ENCODE measurements at places on chromosomes 13 and 19.
A peak's percentile ranks its signal among the peaks of the same experiment; 100 is the strongest.

- no peak for DNase-seq
- H3K27me3 ChIP-seq: peaks cover 15% of the 10 kb centered on the region
- no peak overlapping the region for H3K4me3 ChIP-seq
- H3K36me3 ChIP-seq: peaks cover 3% of the 10 kb centered on the region
- H3K27ac ChIP-seq: no peak overlapping the region
Observed at GRCh38 chr19:17536955-17537354, 18.5 kb upstream of the COLGALT1 start.

DNA sequence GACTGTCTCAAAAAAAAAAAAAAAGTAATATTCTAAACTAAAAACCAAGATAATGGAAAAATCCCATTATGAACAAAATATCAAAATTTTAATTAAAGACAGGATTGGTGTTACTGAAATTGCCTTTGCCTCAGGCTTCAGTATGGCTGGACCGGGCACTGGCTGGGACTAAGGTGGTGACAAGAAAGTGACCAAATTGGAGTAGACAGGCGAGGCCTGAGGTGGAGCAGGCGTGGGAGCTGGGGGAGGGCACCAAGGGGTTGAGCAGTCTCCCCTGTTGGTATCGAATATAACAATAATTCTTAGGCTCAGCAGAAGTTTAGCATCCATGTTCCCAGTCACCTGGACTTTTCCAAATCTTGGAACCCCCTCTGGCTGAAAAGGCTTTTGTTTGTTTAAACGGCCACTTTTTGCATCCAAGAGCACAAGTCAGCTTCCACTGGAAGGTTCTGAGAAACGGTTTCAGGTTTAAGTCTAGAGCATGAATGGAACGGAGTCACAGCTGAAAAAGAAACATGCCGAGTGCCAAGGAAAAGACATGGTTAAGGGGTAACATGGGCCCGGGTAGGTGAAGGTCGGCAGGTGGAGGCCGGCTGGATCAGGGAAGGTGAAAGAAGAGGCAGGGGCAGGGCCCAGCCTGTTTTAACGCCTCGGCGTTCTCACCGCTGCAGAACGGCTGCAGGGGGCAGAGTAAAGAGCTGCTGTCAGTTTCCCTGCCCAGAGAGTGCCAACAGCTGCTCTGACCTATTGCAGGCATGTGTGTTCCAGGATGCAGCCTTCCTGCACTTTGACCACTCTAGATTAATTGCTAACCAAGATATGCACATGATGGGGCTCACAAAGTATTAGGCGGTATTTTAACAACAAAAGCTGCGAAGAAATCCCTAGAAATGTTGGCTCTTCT lies 104.4 kb downstream of the TM9SF2 start:
- peaks cover 27% of the 10 kb centered on the region for H3K4me1 ChIP-seq
- H3K27ac ChIP-seq: peak overlapping the region; percentile 57
- peak overlapping the region; percentile 85 for H3K4me3 ChIP-seq
- peak; percentile 46 for DNase-seq
- H3K27me3 ChIP-seq: peaks cover 18% of the 10 kb centered on the region

GRCh38 chr13:110971486-110971885 lies 56.6 kb upstream of the ANKRD10 start:
- no peak for DNase-seq
- H3K27me3 ChIP-seq: peaks cover 2% of the 10 kb centered on the region
- H3K27ac ChIP-seq: no peak overlapping the region
- no peak overlapping the region for H3K4me3 ChIP-seq

GRCh38 chr13:98749501-98749900 lies 3.0 kb downstream of the SLC15A1 start:
- no peak overlapping the region for H3K27ac ChIP-seq
- H3K4me1 ChIP-seq: no peaks in the 10 kb centered on the region
- peaks cover 12% of the 10 kb centered on the region for H3K27me3 ChIP-seq

- DNase-seq: peak; percentile 91
- H3K27me3 ChIP-seq: peaks cover 31% of the 10 kb centered on the region
Observed at GRCh38 chr13:52850396-52851136, 2.1 kb upstream of the PCDH8 start.

GRCh38 chr13:30618186-30618929 lies 638 bp downstream of the USPL1 start:
- no peaks in the 10 kb centered on the region for H3K27me3 ChIP-seq
- no peak for DNase-seq

- H3K4me3 ChIP-seq: peak overlapping the region; percentile 53
- peaks cover 16% of the 10 kb centered on the region for H3K36me3 ChIP-seq
- H3K27me3 ChIP-seq: peaks cover 13% of the 10 kb centered on the region
- no peaks in the 10 kb centered on the region for H3K4me1 ChIP-seq
- H3K27ac ChIP-seq: peak overlapping the region; percentile 43
- peak; percentile 75 for DNase-seq
Observed at GRCh38 chr19:10353793-10354391, 14.5 kb upstream of the ICAM3 start.

DNA sequence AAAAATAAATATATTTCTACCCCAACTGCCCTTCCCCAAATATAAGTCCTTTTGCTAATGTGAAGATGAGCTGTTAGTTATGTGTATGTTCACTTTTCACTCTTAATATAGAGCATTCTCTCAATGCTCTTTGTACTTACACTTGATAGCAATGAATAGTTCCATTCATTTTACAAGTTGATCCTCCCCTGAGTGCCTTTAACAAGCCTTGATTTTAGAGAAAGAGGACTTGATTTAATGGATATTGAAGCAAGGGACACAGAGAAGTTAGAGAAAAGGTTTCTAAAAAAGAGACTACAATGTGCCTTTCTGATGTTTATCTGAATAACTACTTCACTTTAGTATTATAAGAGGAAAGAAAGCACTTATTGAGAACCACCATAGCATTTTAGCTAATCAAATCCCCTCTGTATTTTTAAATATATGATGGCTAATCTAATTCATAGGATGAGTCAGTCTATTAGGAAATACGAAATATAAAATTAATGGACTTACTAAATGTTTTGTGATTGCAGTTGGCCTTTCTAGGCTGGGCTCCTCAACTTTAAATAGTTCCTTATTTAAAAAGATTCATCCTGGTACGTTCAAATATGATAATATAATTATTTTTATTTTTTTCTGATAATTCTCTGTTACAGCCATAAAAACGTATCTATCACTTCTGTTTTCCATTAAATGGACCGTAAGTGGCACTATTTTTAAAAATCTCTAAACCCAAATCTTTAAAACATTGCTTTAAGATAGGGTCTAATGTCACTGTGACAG lies 1097.8 kb upstream of the SLC10A2 start:
- no peaks in the 10 kb centered on the region for H3K36me3 ChIP-seq
- H3K27ac ChIP-seq: no peak overlapping the region
- DNase-seq: no peak
- H3K4me3 ChIP-seq: no peak overlapping the region

DNA sequence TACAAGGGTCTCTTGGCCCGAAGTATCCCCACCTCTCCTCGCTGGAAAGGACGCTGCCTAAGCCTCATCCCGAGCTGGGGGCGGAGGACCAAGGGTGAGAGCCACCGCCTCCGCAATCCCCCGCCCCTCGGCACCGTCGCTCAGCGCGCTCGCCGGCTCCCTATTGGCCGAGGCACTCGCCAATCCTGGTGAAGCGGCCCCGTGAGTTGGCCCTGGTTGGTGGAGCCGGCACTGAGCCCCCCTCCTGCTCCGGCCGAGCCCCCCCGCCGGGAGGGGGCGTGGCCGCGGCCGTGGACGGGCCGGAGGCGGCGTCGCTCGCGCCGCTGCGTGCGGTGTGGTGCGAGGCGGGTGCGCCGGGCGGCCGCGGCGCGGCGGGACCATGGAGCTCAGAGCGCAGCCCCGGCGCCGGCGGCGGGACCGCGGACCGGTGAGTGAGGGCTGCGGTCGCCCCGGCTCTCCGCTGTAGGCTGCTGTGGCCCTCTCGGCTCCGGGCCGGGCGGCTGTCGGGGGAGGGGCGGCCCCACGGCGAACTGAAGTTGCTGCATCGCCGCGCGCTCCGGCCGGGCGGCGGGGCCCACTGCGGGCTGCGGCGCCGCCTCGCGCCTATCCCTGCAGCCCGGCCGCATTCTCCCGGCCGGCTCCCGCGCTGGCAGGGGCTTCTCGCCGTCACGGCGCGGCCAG lies at the start of gene WASF3:
Gene WASF3 (plus strand): TSS at position 291 of the 681 bp plus-strand sequence. CDS start 84,588 bp downstream, outside the sequence.
- H3K27me3 ChIP-seq: peaks cover 6% of the 10 kb centered on the region
- peak within 1 kb of the TSS; percentile 94 for H3K4me3 ChIP-seq
- peaks cover 7% of the 10 kb centered on the region for H3K4me1 ChIP-seq

- no peak overlapping the region for H3K27ac ChIP-seq
- no peak overlapping the region for H3K4me3 ChIP-seq
Observed at GRCh38 chr19:47418692-47419029, 666 bp downstream of the MEIS3 start.

GRCh38 chr13:87356314-87356713 lies 314.9 kb upstream of the SLITRK5 start:
- no peaks in the 10 kb centered on the region for H3K4me1 ChIP-seq
- H3K4me3 ChIP-seq: no peak overlapping the region
- no peaks in the 10 kb centered on the region for H3K36me3 ChIP-seq
- no peak overlapping the region for H3K27ac ChIP-seq
- H3K27me3 ChIP-seq: no peaks in the 10 kb centered on the region
- no peak for DNase-seq

DNA sequence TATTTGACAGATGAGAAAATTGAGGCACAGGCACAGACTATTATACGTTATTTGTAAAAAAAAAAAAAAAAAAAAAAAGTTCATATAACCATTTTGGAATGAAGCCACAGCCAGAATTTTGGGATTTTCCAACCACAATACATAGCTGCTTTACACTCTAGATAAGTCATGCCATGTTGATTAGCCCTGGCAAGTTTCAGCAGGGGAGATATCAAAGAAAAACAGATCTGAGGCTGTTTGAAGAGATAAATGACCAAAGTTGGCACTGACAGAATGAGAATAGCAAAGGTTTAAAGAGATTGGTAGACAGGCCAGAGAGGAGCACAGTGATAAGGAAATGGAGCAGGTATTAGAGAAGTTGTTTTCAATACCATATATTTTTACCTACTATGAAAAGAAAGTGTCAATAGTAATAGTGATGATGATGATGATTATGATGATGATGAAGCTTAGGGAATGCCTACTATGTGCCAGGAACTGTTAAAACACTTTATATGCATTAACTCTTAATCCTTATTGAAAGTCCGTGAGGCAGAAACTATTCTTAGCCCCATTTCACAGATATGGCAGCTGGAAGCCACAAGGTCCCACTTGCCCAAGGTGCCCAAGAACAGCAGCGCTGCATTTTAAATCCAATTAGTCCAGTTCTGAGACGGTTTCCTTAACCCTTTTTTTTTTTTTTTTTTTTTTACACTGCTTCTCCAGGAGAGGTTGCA lies 105.5 kb downstream of the MBNL2 start:
- peaks cover 6% of the 10 kb centered on the region for H3K27me3 ChIP-seq
- H3K4me1 ChIP-seq: peaks cover 56% of the 10 kb centered on the region
- H3K36me3 ChIP-seq: peaks cover 20% of the 10 kb centered on the region
- peak overlapping the region; percentile 59 for H3K27ac ChIP-seq

GRCh38 chr19:2039089-2039958 lies 11.7 kb downstream of the MKNK2 start:
- H3K27ac ChIP-seq: no peak overlapping the region
- peaks cover 4% of the 10 kb centered on the region for H3K36me3 ChIP-seq
- peaks cover 6% of the 10 kb centered on the region for H3K27me3 ChIP-seq
- DNase-seq: no peak
- H3K4me3 ChIP-seq: no peak overlapping the region

GRCh38 chr19:3644351-3645066 lies 17.9 kb upstream of the CACTIN start:
- no peak overlapping the region for H3K27ac ChIP-seq
- no peak overlapping the region for H3K4me3 ChIP-seq
- H3K4me1 ChIP-seq: no peaks in the 10 kb centered on the region
- DNase-seq: no peak

GRCh38 chr19:3142292-3142670 lies 6.4 kb downstream of the GNA15 start:
- H3K4me1 ChIP-seq: peaks cover 15% of the 10 kb centered on the region
- no peak overlapping the region for H3K4me3 ChIP-seq
- no peaks in the 10 kb centered on the region for H3K36me3 ChIP-seq

DNA sequence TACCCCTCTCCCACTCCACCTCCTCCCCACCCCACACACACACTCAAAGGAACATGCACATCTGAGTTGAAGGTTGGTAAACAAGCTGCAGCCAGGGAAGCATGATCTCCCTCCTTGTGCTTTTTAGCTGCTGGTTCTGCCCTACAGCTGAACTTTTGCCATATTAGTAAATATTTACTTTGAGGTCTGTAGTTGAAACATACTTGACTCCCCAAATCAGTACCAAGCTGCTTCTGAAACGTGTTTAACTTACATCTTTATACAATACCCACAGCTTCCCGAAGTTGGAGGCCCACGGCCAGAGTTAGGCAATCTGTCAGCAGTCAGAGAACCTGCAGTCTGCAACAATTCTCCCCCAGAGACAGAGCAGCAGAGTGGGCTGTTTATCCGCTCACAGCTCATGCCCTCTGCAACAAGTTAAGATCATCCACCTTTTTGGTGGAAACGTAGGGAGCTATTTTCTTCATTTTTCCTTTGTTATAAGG lies 1.5 kb upstream of the PCDH20 start:
- H3K4me3 ChIP-seq: no peak overlapping the region
- peaks cover 13% of the 10 kb centered on the region for H3K4me1 ChIP-seq
- no peak for DNase-seq
- H3K27ac ChIP-seq: no peak overlapping the region
- peaks cover 2% of the 10 kb centered on the region for H3K27me3 ChIP-seq

DNA sequence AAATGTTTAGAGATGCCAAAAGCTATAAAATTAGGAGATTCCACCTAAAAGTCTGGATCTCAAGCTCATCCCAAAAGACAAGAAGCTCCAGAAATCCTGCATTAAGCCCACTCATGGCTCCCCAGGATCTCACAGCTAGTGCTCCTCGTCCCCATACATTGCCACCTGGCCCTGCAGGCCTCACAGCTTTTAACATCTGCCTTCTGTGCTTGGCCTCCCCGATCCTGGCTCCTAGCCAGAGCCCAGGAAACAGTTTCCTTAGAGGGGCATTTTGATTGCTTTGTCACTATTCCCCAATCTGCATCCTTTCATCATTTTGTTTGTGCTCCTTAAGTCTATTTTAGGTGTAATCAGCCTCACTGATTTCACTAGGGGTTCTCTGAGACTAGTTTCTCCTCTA lies 14.5 kb upstream of the DCT start:
- no peaks in the 10 kb centered on the region for H3K4me1 ChIP-seq
- H3K27me3 ChIP-seq: peaks cover 1% of the 10 kb centered on the region

DNA sequence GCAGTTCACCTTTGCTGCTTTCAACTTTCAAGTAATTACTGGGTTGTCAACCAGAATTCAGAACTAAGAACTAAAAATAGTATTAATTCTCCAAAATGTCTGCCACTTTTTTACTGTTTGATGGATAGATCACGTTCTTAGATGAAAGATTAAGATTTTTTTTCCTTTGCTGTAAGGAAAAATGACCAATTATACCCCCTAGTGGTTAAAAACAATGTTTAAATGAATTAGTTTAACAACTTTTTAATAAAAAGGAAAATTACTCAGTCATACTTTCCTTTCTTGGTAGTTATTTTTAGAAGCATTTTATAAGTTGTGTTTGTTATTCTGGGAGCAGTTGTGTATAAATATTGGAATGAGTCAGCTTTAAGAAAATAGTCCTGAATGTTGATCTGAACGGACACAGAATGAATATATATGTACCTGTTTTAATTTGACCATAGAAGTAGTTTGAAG lies 4.6 kb downstream of the TM9SF2 start:
- H3K27ac ChIP-seq: peak overlapping the region; percentile 57
- H3K27me3 ChIP-seq: peaks cover 12% of the 10 kb centered on the region
- H3K4me3 ChIP-seq: no peak overlapping the region
- DNase-seq: no peak
- H3K36me3 ChIP-seq: peaks cover 27% of the 10 kb centered on the region

All from endothelial cell (in vitro differentiated cells).